ENCODE measurements at places on chromosomes 6 and 20.

- DNase-seq = no peak
Measured at GRCh38 chr6:43250992-43251373, 7.7 kb downstream of the TTBK1 start.

- no peak for DNase-seq
Measured at GRCh38 chr6:129662406-129662766, 47.6 kb downstream of the ARHGAP18 start.

DNA sequence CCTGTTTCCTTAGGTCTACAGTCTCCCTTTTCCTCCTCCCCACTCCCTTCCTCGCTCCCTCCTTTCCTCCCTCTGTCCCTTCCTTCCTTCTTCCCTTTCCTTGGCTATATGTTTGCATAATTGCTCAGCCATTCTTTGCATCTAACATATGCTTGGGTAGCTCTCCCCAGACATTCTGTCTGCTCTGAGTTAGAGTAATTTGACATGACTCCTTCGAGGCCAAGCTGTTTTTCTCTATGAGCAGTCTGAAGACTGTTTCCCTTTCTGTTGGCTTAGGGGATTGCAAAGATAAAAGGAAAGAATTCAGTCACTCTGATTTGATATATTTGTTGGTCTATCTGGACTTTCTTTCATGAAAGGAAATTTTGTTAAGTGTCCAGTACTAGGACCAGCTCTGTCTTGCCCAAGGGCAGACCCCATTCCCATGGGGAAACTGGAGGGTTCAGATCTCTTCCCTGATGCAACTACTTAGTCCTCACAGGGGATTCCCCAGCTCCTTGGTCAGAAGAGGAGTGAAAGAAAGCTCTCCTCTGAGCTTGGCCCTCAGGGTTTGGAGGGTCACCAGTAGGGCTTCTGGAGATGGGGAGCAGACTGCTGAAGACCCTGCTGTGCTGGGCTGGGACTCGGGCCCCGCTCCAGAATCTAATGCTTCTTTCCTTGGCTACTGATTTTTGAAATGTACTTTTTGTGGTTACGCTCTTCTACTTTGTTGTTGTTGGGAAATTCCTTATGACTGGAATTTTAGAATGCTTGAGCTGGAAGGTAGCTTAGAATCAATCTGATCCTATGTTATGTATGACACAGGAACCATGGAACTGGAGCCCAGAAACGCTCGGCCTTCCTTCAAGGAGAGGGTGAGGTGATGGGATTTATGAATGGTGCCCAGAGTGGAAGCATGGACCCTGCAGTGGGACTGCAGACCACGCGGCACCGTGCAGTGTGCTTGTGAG is 63.7 kb upstream of the SLC22A23 start:
- DNase-seq = no peak

GRCh38 chr6:17968876-17969275 is 18.6 kb downstream of the KIF13A start:
- DNase-seq = no peak

- DNase-seq = no peak
Measured at GRCh38 chr6:7138046-7138531, 30.3 kb downstream of the RREB1 start.

DNA sequence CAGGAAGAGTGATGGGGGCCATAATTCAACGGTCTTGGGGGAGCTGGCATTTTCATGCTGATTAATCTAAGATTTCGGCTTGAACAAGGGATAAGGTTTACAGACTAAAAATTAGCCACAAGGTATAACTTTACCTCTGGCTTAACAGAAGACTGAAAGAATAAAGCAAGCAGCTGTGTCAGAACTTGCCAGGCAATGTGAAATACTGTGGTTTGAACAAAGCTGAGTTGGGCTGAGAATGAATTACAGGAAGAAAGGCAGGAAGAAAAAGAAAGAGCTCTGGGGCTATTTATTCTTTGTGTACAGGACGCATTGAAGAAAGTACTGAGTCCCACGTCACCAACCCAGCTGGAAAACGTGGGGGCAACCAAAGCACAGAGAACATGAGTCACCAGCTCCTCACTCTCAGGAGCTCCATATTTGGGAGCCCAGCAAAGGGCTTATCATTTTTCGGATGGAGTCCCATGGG is 121.5 kb upstream of the NEDD9 start:
- no peak for DNase-seq

- no peak for DNase-seq
Measured at GRCh38 chr6:34095136-34095505, 50.8 kb downstream of the GRM4 start.

GRCh38 chr6:146047371-146047770 is 18.5 kb downstream of the GRM1 start:
- DNase-seq = no peak

GRCh38 chr6:158361961-158362669 is 49.9 kb downstream of the TULP4 start:
- DNase-seq = no peak

DNA sequence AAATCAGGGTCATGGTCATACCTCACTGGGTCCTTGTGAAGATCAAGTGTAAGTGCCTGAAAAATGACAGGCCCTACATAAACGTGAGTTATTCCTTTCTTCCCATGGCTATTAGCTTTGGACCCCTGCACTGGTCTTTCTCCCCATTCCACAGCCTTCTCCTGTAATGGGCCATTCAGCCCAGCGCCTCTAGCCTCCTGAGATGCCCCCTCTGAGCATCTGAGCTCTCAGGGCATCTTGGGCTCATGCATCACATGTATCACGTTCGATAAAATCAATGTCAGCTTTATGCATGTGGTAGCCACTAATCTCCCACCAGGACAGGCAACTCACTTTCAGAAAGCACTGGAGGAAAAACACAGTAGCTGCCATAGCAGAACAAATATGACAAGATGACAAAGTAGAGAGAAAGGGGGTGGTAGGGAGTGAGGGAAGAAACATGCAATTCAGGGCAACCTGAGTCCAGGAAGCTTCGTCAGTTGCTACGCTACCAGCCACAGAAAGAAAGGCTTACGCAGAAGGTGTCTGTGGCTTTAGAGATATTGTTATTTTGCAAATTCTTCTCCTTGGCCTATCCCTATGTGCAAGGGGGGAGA is 498.8 kb downstream of the PTPRT start:
- DNase-seq = no peak

- DNase-seq = peak; percentile 3
Measured at GRCh38 chr6:156687789-156688619, 89.2 kb upstream of the ARID1B start.

GRCh38 chr20:38834868-38835267 is 29.4 kb downstream of the PPP1R16B start:
- no peak for DNase-seq

DNA sequence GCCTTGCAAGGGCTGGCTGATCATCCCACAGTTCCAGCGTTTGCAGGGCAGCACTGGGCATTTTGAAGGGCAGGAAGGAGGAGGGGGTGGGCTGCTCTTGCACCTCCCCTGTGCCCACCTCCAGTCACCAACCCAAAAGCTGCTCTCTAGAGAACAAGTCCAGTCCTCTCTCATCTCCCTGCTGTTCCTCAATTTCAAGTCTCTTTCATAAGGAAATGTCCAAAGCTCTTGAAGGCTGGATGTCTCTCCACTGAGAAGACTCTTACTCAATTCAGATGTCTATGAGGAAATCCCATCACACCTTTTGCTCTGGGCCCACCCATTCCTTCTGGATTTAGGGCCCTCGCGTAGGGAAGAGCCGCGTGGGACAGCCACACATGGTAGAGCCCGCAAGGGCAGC is 31.7 kb downstream of the WRNIP1 start:
- no peak for DNase-seq

DNA sequence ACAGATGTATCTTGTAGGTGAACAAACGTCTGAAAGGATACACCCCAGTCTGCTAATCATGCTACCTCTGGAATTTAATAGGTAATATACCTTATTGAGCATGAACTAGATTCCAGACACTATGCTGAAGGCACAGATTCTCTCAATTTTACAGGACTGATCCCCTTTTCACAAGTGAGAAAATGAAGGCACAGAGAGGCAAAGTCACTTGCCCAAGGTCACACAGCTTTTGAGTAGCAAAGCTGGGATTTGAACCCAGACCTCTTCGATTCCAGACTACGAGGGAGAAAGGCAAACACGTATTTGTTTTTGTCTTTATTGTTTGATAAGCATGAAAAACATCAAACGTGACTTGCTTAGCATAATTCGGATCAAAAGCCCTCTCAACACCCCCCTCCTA is 34.4 kb upstream of the PMEPA1 start:
- no peak for DNase-seq

DNA sequence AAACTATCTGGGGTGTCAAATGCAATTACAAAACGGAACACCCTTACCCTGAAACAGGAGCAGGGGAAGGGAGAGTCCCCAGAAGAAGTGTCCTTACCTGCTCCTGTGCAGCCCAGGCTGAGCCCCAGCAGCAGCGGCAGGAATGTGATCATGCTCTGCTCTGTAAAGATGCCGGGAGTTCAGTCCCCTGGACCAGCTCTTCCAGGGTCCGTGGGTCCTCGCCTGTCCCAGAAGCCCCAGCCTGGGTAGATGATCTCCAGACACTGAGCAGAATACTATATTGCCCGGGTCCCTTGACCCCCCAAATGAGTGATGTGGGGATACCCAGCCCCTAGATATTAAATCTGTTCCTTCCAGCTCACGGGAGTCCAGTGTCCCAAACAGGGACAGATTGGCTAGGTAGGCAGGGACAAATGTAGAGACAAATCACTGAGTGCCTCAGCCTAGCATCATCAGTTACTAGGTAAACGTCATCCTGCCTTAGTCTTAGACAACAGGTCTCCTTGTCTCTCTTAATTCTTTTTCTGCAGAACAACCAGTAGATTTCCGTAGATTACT is at the start of gene HLA-DMB:
Gene HLA-DMB (minus strand): TSS at position 373 of the 558 bp plus-strand sequence. CDS start 221 bp downstream, at position 152.
- DNase-seq = no peak
